T47D (cell line): ENCODE measurements at places on chromosomes 2 and 18.
A peak's percentile ranks its signal among the peaks of the same experiment; 100 is the strongest.

DNA sequence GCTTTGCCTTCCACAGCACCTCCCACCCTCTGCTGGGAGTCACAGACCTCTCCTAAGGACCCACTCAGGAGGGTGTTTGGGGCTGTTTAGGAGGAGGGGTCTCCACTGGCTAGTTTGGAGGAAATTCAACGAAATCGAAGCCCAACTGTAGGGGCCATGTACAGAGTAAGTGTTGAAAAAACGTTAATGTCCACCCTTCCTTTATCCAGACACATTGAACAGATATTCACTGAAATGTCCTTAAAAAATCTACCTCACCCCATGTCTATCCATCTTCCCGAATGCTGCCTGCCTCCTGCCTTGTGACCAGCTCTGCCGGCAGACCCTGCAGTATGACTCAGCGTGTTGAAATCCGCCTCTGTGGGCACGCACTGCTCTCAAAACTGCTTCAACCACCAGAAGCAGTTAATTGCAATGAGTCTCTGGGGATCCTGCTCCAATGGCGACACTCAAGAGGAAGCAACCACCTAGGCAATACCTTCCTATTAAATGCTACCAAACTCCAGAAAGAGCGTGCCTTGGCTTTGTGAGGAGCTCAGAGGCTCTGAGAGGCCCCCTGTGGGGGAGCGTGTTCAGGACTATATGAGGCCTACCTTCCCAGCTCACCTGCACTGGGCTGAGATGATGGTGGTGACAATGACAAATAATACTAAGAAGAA is 61.4 kb upstream of the RTN4 start:
- no peak for DNase-seq

DNA sequence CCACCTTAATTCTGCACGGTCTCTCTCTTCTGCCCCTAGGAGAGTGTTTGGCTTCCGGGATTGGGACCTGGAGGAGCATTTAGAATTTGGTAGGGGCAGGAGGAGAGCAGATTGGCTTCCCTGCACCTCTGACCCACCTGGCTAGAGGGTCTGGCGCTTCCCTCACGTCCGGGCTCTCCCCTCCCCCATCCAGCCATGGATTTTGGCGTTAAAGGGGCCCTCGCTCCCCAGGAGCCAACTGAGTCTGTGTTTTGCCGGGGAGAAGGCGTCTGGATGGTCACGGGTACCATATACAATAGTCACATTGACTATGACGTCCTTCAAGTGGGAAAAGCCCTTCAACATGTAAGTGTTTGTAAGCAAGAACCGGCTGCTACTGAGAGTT is 6.6 kb downstream of the HOXD3 start:
- no peak for DNase-seq

- no peak for DNase-seq
Measured at GRCh38 chr2:207167099-207167923, 1.6 kb upstream of the KLF7 start.

DNA sequence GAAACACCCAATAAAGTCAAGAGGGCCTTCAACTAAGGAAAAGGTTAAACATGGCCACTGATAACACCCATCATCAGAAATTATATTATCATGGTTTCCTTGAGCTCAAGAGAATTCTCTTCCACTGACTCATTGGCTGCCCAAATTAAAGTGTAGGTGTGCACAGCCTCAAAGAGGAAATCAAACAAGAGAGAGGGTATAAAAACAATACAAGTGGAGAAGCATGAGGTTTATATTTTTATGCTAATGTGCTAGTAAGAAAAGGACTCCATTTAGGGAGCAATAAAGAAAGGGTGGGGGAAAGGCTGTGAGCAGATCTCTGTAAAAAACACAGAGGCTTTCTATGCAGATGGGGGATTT is 168.8 kb upstream of the VRK2 start:
- DNase-seq = no peak

DNA sequence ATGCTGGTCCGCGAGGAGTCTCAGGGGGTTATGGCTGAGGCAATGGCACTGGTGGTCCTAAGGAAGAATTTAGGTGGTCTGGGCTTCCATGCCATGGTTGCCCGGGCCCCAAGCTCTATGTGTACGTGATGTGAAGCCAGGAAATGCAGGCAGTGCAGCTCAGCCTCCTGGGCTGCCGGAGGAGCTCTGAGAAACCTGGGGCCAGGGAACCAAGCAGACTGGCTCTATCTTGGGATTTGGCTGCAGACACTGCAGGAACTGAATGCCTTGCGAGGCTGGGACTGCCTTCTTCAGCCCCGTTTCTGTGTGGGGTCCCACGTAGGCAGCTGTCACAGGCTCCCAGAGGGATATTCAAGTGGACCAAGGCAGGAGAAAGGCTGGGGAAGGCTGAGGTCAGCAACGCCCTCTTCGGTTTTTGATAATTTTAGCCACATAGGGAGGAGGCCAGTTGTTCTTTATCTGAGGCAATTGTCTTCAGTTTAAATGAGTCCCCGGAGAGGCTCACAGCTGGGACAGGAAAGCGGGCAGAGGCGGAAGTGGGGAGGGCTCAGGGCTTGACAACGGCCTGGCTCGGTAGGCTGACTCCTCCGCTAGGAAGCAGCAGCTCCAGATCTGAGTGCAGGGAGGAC is 77.7 kb downstream of the RHOB start:
- no peak for DNase-seq

- no peak for DNase-seq
Measured at GRCh38 chr2:229475778-229476177, 204.7 kb upstream of the PID1 start.

GRCh38 chr2:168039881-168040280 is 207.5 kb downstream of the STK39 start:
- DNase-seq = no peak

DNA sequence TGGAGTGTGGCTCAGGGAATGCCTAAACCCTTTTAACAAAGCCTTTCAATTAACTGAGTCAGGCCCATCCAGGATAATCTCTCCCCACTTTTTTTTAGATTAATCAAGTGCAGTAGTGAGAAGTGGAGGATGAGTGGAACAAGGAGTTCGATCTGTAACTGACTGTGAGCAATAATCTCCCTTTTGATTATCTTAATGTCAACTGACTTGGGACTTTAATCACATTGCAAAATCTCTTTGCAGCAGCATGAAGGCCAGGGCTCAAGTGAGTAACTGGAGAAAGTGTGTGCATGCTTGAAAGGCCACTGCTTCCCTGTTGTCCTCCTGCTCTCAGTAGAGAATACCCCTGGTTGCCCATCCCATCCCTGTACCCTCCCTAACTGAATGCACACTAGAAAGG is 32.1 kb upstream of the HS6ST1 start:
- no peak for DNase-seq

DNA sequence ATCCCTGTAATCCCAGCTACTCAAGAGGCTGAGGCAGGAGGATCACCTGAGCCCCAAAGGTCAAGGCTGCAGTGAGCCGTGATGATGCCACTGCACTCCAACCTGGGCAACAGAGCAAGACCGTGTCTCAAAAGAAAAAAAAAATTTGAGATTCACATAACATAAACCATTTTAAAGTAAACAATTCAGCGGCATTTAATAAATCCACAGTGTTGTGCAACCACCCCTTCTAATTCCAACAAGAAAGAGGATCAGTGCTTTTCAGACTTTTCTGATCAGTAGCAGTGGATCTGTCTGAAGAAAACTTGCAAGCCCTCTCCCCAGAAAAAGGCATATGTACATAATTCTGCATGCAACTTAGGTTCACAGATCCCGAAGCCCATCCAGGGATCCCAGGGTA is 7.2 kb upstream of the SAG start:
- DNase-seq = no peak

GRCh38 chr2:85329181-85329651 is 1.4 kb upstream of the TGOLN2 start:
- DNase-seq = no peak

- DNase-seq = no peak
Measured at GRCh38 chr2:181985632-181986205, at the start of gene PPP1R1C. Gene PPP1R1C, plus strand, starts transcription at chr2:181985853. Its CDS starts 258 bp downstream, at chr2:181986111.

DNA sequence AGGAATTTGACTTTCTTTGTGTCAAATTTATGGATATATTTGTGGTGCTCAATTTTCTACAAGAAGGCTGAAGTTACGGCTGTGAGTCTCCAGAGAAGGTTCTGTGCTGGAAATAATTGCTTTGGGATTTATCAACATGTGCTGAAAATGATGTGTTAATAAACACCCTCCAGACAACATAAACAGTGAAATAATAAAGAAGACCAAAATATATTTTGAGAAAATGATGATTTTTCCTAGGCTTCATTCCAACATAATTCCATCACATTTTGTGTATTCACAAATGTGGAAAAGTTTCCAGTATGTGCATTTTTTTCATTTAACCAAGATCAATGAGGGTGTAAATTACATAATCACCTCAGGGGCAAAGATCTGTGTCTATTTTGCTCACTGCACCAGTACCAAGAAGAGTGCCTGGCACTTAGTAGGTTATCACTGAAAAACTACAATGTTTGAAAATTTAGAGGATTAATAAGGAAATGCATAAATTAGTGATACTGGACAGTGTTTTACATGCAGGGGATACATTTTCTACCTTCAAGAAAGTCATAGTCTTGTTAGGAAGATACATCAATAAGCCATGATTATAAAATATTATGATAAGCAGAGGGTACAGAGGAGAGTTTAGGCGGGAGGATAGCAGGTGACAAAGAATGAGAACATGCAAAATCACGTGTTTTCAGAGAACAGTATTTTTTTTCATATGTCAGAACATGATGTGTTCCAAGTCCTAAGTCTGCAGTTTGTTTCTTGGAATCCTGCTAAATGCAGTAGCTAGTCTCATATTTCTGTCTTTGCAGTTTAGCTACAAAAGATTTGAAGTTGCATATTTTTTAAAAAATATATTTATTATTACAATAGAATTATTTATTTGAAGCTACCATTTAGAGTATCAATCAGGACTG is 127.6 kb upstream of the DLGAP1 start:
- DNase-seq = no peak

- no peak for DNase-seq
Measured at GRCh38 chr18:14120926-14121325, 11.3 kb downstream of the ZNF519 start.

DNA sequence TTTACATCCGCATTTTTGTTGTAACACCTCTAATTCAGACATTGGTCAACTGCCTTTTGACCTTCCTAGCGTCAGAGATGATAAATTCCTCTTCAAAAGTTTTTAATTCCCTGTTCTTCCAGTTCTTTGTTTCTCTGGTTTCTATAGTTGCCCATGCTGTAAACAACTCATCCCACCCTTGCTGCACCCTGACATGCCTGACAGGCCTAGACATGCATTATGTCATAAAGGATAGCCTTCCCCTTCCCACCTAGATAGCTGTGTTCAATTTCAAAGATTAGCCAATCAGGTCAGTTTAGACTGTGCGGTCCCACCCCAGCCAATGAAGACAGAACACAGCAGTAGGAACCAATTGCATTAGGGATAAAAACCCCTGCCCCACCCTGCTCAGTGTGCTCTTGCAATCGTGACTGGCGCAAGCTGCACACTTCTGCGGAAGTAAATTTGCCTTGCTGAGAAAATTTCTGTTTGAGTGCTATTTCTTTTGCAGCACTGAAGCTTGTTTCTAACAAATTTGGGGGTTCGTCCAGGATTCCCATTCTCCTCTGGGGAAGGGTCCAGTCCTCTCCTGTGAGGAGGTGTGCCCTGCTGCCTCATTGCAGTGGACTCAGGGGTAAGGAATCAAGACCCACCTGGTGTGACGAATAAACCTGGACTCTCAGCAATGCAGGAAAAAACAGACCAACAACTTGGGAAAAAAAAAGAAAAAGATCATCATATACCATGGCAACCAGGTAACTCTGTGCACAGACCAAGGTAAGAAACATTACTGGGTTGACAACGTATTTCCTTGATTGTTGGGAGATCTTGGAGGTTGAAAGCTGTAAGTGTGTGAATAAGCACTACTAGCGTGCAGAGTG is 9.1 kb upstream of the SAP130 start:
- DNase-seq = no peak

GRCh38 chr2:109383505-109384307 is 230.1 kb downstream of the SEPTIN10 start:
- DNase-seq = no peak

DNA sequence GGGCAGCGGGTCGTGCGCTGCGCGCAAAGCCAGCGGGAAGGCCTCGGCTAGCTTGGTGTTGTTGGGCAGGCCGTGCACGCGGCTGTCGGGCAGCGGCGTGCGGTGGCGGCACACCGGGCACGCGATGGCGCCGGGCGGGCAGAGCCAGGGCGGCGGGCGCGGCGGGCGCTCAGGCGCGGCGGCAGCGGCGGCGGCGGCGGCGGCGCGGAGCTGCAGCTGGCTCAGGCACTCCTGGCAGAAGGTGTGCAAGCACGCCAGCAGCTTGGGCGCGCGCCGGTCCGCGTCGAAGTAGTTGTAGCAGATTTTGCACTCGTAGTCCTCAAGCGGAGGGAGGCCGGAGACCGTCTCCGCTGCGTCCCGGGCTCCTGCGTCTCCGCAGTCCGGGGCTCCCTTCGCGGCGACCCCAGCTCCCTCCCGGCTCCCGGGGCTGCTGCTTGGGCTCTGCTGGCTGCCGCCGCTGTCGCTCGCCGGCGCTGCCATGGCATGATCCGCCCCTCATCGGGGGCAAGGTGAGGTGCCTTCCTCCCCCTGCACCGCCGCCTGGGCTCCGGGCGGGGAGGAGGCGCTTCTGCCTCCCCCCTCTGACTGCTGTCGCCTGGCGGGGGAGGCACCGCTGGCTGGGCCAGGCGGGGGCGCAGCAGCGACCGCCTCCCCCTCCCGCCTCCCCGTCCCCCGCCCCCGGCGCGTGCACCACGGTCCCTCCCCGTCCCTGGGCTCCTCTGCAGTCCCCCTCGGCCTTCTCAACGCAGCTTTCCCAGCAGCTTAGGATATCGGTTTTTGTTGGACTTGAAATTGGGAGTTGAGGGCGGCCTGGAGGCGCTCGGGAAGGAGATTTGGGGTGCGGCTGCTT is 21.0 kb upstream of the PAX3 start:
- DNase-seq = peak; percentile 35

DNA sequence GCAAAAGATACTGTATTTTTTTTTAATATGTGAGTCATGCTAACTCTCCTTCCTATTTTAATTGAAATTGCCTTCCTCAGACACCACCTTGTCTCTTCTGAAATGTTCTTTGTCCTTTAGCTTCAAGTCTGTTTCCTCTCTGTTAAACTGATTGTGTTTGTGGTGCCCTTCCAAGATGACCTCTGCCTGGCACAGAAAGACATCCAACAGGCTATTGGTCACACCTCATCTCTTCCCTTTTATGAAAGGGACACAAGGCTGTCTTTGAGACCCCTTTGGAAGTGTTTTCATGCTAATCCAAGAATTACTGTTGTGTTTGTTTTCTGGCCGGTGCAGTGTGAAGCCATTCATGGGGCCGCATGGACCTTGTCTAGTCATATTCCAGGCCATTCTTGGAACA is 94.0 kb upstream of the PIK3C3 start:
- no peak for DNase-seq

- no peak for DNase-seq
Measured at GRCh38 chr18:54961868-54962267, 2.6 kb upstream of the CCDC68 start.
